ENCODE measurements at places on chromosomes 13 and 19.

DNA sequence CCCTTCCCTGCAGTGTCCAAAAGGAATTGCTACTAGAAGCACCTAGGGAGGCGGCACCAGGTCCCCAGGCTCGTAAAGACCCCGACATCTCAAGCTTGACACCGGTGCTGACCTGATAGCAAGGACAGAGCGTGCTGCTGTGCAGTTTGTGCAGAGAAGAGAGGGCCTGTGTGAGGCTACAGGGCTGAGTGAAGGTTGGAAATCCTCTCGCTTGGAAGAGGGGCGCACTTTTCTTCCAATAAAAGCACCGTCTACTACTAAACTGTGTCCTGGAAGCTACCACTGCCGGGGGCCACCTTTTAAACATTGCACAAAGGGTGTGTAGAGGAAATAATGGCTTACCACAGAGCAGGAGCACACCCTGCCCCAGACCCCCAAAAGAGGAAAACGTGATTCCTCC lies 11.0 kb downstream of the TMEM272 start:
- DNase-seq, result no peak

DNA sequence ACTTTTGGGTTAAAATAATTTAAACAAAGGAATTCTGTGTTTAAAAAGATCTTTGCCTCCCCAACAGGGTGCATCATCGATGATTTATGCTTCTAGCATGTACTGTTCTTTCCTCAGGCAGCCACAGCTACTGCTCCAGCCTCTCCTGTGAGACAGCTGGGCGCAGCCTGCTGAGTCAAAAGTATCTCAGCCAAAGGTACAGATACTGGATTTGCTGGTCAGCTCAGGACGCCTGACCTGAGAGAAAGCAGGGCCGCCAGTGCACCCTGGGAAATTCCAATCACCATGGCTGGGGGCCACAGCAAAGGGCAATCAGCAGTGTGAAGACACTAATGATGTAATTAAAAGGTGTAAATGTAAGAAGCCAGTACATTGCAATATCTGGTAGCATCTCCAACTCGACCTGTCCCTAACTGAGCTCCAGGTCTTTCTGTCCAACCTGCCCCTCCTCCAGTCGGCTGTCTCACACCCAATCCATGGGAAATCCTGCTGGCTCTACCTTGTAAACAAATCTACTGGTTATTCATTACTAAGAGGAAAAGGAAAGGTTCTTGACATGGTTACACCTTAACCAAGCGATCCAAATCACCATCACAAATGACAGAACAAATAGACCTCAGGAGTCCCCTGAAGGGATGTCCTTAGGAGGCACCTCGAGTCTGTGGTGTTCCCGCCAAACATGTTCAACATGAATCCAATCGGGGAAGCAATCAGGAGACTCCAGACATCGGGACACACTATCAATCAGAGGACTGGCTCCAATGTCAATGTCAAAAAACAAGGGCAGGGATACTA lies 7.3 kb downstream of the OPA3 start:
- DNase-seq, result no peak

- DNase-seq, result no peak
Observed at GRCh38 chr13:59710996-59711701, 452.6 kb downstream of the DIAPH3 start.

DNA sequence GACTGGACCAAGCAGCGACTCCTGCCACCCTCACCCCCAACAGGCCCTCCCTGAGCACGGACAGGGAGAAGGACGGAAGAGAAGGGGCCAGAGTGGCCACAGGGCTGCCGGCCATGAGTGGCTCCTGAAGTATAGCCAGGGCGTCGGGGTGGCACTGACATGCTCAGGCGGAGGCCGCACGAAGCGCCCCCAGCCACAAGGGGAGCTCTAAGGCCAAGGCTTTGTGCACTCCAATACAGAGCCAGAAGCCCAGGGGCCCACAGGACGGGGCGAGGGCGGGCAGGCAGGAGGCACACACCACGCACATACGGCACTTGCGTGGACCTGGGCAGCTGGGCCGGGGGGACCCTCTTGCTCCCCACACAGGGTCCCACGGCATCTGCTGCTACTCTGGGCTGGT lies 52.0 kb downstream of the KLF2 start:
- DNase-seq, result no peak

DNA sequence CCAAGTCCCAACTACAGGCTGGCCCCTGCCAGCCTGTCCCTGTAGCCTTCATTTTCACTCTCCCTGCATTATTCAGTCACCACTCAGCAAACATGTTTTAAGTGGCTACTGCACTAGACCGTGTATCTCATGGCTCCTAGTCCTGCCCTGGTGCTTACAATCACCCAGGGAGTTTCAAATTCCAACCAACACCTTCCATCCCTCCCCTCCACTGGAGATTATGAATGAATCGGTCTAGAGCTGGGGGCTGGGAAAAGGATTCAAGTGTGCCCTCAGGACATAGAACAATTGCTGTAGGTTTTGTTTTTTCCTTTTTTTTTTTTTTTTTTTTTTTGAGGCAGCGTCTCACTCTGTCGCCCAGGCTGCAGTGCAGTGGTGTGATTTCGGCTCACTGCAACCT lies 15.0 kb upstream of the TNFAIP8L1 start:
- no peak for DNase-seq

DNA sequence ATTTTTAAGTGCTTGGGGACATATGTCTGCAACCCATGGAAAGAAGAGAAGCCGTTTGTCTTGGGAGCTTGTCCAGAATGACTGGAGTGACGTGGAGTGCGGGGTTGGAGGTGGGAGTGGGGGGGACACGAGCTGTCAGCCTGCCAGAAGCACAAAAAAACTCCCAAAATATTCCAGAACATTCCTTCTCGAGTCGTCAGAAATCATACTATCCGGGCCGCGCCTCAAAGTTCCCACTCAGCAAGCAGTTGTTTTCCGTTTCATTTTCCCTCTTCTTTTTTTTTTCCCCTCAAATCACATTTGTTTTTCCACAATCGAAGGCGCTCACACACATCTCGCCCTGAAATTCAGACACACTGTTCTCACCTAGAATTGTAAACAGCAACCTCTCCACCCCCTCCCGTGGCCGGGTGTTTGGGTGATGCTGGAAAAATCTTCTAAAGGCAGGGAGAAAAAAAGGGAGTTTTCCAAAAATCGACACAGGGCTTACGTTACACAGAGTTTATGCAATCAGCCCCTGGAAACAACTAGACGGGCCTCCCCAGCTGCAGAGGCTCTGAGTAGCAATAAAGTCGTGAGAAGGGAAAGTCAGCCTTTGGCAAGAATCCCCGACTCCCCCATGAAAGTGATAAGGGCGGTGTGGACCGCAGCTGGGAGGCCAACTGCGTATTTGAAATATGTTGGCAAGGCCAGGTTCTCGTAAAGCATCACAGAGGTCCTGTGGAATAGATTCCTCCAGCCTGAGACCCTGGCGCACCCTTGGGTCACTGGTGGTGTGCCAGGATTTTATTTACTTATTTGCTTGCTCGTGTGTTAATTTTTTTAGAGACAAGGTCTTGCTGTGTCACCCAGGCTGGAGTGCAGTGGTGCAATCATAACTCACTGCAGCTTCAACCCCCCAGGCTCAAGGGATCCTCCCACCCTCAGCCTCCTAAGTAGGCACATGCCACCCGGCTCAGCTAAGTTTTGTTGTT lies 31.2 kb upstream of the KLF2 start:
- peak; percentile 4 for DNase-seq
